ENCODE measurements at places on chromosomes 7 and 10. TPM values are rescaled to one million over a fixed set of nuclear protein-coding genes. Genes with fewer than 3 reads are reported as not detected.

Gene RNF32
- 0.28 TPM for total RNA-seq

Gene SLC13A1
- not detected for total RNA-seq

Gene VWDE
- 0.23 TPM for total RNA-seq

Gene CHRM2
- total RNA-seq, result not detected
